ENCODE measurements at places on chromosomes 3 and 15. TPM values are rescaled to one million over a fixed set of nuclear protein-coding genes. Genes with fewer than 3 reads are reported as not detected.

GRCh38 chr3:64129581-64129980 lies 95.7 kb downstream of the PRICKLE2 start:
- peaks cover 9% of the 10 kb centered on the region for H3K27me3 ChIP-seq
- H3K4me1 ChIP-seq: no peaks in the 10 kb centered on the region
- DNase-seq: no peak
- H3K36me3 ChIP-seq: no peaks in the 10 kb centered on the region
- no peak overlapping the region for H3K4me3 ChIP-seq
- H3K27ac ChIP-seq: no peak overlapping the region

- H3K4me1 ChIP-seq: no peaks in the 10 kb centered on the region
- no peak for DNase-seq
- H3K27me3 ChIP-seq: peaks cover 9% of the 10 kb centered on the region
- no peak overlapping the region for H3K27ac ChIP-seq
- H3K36me3 ChIP-seq: no peaks in the 10 kb centered on the region
Measured at GRCh38 chr3:50961386-50961785, 286.7 kb downstream of the DOCK3 start.

GRCh38 chr15:95469496-95470000 lies 861.0 kb upstream of the NR2F2 start:
- DNase-seq: no peak
- H3K4me1 ChIP-seq: no peaks in the 10 kb centered on the region
- peaks cover 21% of the 10 kb centered on the region for H3K27me3 ChIP-seq
- H3K4me3 ChIP-seq: no peak overlapping the region

DNA sequence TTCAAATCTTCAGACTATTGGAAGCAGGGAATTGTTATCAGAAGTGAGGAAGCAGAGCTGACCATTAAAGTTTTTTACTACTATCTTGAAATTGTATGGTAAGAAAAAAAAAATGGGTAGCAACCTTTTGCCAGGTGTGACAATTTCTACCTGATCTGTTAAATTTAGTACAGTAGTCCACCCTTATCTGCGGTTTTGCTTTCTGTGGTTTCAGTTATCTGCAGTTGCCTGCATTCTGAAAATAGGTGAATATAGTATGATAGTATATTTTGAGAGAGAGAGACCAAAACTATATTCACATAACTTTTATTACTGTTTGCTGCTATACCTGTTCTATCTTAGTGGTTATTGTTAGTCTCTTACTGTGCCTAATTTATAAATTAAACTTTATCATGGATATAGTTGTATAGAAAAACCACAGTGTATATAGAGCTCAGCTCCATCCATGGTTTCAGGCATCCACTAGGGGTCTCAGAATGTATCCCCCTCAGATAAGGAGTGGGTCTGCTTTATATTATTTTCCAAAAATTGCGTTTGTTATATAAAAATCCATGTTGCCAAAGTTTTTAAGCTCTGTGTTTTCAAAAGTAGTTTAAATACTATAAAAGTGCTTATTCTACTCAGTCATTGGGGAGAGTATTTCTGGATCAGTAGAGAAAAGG lies 69.9 kb downstream of the PTPRG start:
- no peak overlapping the region for H3K4me3 ChIP-seq
- no peak for DNase-seq
- H3K27me3 ChIP-seq: peaks cover 3% of the 10 kb centered on the region
- H3K27ac ChIP-seq: no peak overlapping the region
- no peaks in the 10 kb centered on the region for H3K36me3 ChIP-seq

DNA sequence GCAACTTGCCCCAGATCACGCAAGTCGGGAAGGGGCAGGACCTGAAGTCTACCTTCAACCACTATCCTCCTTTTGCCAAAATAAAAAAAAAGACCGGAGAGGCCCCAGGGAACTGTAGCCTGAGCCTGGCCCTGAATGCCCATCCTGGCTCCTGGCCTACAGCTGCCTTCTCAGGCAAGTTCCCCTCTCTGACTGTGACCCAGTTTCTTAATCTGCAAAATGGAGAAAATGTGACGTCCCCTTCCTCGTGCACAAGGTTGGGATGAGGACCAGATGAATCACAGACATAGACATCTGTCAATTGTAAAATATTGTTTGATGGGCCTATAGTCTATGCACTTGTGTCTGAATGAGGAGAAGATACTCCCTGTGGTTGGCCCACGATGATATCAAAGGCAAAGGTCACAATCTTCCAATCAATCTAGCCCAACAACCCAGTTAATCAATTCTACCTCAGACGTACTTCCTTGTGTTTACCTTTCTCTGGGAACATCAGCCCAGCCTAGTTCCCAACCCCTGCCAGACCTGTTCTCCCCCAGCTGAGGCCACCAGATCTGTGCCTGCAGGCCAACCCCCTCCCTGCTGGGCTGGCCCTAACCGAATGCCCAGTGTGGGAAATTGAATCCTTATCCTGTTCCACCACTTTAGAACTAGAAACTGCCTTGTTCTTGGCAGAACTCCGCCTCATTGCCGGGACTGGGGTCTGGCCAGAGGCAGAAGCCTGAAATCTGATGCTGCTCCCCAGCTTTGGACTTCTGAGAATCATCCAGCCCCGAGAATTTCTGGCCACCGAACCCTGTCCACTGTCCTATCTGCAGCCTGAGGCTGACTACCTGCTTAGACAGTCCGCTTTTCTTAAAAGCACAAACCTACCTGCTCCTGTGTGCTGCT lies 101.8 kb upstream of the LIPC start:
- peaks cover 3% of the 10 kb centered on the region for H3K36me3 ChIP-seq
- peaks cover 1% of the 10 kb centered on the region for H3K27me3 ChIP-seq
- peaks cover 36% of the 10 kb centered on the region for H3K4me1 ChIP-seq
- DNase-seq: no peak
- no peak overlapping the region for H3K27ac ChIP-seq

DNA sequence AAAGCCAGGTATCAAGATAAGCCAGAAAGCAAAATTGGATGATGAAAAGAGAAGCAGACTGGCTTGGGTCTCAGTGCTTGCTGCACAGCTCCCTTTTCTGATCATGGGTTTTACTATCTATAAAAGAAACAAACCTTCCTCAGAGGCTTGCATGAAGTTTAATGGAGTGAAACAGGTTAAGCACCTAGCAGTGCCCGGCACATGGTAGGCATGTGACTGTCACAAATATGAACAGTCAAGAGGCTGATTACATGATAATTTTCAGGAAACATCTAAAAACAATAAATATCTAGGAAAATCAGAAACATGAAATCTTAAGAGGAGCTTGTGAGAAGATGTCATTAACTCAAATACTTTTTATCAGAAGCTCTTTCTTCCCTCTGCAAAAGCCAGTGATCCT lies 519.2 kb downstream of the EPHB1 start:
- no peaks in the 10 kb centered on the region for H3K27me3 ChIP-seq
- no peak for DNase-seq
- H3K4me1 ChIP-seq: no peaks in the 10 kb centered on the region
- H3K4me3 ChIP-seq: no peak overlapping the region
- H3K27ac ChIP-seq: no peak overlapping the region

DNA sequence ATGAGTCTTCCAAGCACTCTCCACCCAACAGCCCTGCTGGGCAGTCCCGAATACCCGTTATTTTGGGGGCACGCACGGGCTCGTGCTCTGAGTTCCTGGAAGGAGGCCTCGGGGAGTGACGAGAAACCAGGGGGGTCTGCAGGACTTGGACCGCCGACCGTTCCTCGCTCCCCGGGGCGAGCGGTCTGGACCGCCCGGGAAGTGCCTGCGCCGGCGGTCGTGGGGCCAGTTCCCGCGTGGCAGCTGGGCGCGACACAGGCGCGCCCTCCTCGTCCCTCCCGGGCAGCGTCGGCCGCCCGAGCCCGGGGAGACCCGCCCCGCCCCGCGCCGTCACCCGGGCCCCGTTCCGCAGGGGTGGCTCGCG lies 387 bp downstream of the GNB4 start:
- peaks cover 2% of the 10 kb centered on the region for H3K36me3 ChIP-seq
- H3K4me3 ChIP-seq: peak overlapping the region; percentile 69
- DNase-seq: no peak

- peak; percentile 26 for DNase-seq
- H3K27ac ChIP-seq: peak overlapping the region; percentile 83
- peaks cover 33% of the 10 kb centered on the region for H3K36me3 ChIP-seq
- peak overlapping the region; percentile 82 for H3K4me3 ChIP-seq
- H3K27me3 ChIP-seq: no peaks in the 10 kb centered on the region
Measured at GRCh38 chr3:184336547-184337398, 627 bp upstream of the FAM131A start.

- H3K36me3 ChIP-seq: peaks cover 1% of the 10 kb centered on the region
- DNase-seq: no peak
- H3K4me3 ChIP-seq: no peak overlapping the region
- H3K4me1 ChIP-seq: no peaks in the 10 kb centered on the region
- no peak overlapping the region for H3K27ac ChIP-seq
Measured at GRCh38 chr15:58856086-58856485, 77.4 kb downstream of the SLTM start.

DNA sequence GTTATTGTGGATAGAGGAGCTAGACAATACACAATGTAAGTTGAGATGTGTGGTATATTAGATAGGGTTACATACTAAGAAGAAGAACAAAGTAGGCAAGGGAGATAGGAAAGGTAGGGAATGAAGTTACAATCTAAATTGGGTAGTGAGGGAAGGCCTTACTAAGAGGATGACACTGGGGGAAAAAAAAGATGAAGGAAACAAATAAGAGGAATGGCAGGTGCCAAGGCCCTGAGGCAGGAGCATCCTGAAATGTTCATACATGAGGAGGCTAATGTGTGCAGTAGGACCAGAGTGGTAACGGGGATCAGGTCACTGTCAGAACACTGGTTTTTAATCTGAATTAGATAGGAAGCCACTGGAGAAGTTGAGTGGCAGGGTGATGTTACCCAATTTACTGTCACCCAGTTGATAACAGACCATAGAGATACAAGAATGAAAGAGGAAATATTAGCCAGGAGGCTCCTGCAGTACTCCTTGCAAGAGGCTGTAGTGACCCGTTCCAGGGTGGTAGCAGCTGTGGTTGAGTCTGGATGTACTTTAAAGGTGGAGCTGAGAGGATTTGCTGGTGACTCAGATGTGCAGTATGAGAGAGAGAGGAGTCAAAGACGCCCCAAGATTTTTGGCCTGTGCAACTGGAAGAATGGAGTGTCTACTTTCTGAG lies 14.4 kb downstream of the RTP1 start:
- no peak overlapping the region for H3K4me3 ChIP-seq
- no peaks in the 10 kb centered on the region for H3K4me1 ChIP-seq
- H3K27me3 ChIP-seq: peaks cover 4% of the 10 kb centered on the region

DNA sequence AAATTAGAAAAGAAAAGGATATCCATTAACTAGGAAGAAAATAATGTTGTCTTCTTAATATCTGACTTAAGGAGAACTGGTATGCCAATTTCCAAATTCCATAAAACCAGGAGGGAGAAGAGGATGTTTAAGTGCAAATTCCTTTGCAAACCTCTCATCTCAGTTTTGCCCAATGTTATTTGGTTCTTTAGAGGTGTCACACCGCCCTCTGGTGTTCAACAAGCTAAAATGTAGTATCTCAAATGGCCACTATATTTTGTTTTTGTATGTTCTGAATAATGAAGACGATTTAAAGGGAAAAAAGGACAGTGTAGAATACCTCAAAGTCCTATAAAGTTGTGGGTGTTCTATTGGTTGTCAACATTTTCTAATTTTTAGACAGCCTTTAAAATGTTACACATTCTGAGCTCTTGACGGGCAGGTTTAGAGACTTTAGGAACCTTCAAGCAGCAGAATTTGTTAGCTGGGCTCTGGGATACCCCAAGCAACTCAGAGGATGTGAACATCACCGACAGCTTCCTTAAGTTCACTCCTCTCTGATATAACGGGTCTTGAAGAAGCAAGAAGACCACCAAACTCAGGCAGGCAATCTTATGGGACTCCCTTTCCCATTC lies 458.3 kb downstream of the MFSD1 start:
- H3K4me1 ChIP-seq: no peaks in the 10 kb centered on the region
- no peak overlapping the region for H3K4me3 ChIP-seq
- H3K27me3 ChIP-seq: peaks cover 6% of the 10 kb centered on the region
- no peaks in the 10 kb centered on the region for H3K36me3 ChIP-seq
- H3K27ac ChIP-seq: no peak overlapping the region

- H3K27me3 ChIP-seq: peaks cover 2% of the 10 kb centered on the region
- no peaks in the 10 kb centered on the region for H3K36me3 ChIP-seq
- DNase-seq: no peak
- no peak overlapping the region for H3K4me3 ChIP-seq
- no peak overlapping the region for H3K27ac ChIP-seq
- H3K4me1 ChIP-seq: peaks cover 4% of the 10 kb centered on the region
Measured at GRCh38 chr15:74340150-74340549, 27.3 kb downstream of the CYP11A1 start.

GRCh38 chr15:40990789-40991188 lies 37.5 kb downstream of the CHAC1 start:
- H3K4me1 ChIP-seq: peaks cover 28% of the 10 kb centered on the region
- DNase-seq: peak; percentile 55
- H3K27me3 ChIP-seq: no peaks in the 10 kb centered on the region
- peaks cover 55% of the 10 kb centered on the region for H3K36me3 ChIP-seq
- H3K4me3 ChIP-seq: no peak overlapping the region
- peak overlapping the region; percentile 72 for H3K27ac ChIP-seq

DNA sequence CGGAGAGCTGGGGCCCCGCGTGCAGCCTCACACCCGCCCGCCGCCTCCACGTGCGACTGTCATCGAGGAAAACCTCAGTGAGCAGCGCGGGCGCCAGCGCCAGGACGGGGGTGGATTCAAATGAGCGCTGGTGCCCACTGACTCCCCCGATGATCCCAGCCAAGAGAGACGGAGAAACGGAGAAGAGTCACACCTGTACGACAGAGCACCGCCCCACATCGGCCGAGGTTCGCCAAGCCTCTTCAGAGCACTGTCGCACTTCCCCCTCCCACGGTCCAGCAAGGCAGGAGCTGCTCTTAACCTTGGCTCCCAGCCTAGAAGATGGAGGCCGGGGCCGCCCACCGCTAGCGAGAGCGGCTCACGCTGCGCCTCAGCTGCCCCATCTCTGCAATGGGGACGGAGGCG lies 130.9 kb upstream of the IQSEC1 start:
- peaks cover 2% of the 10 kb centered on the region for H3K4me1 ChIP-seq
- H3K36me3 ChIP-seq: no peaks in the 10 kb centered on the region
- H3K4me3 ChIP-seq: no peak overlapping the region
- peaks cover 37% of the 10 kb centered on the region for H3K27me3 ChIP-seq
- no peak overlapping the region for H3K27ac ChIP-seq

- peaks cover 7% of the 10 kb centered on the region for H3K36me3 ChIP-seq
- H3K27ac ChIP-seq: no peak overlapping the region
Measured at GRCh38 chr15:41955807-41956525, 16.4 kb downstream of the EHD4 start.

C2CD4B gene
- 0.43 TPM for total RNA-seq

ACTRT3 gene
- 0.54 TPM for total RNA-seq

KLF15 gene
- not detected for total RNA-seq

TM4SF18 gene
- not detected for total RNA-seq

CPLX3 gene
- not detected for total RNA-seq
